Left ventricle myocardium superior (tissue), 1 donor: ENCODE measurements at places on chromosomes 6 and 20. TPM values are rescaled to one million over a fixed set of nuclear protein-coding genes. Genes with fewer than 3 reads are reported as not detected.

DNA sequence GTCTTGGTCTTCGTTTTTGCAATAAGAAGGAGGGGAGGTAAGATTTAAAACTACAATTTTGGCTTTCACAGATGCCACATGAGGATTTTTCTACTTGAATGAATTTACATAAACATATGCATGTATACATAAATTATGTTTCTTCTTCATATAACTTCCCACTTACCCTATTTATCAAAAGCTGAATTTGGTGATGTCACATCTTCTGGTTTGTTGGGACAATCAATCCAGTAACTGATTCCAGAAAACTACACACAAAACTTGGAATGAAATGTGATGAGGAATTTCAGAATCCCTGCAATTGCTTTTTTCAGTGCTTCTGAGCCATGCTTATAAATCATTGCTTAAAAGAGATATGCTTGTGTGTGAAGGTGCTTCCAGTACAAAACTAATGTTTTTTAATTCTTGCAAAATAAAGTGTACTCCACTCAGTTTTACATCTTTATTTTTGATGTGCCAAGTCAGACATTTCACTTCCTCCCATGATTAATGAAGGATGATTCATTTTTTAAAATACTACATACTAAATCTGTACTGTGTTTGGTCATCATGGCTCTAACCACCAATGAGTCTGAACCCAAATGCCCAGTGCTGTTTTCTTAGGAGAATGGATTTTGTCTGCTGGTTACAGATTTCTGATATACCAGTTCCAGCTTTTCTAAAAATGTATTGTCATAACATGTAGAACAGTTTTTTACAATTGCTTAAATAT is 32.1 kb upstream of the RIN2 start:
- DNase-seq, result no peak

- DNase-seq, result no peak
These were observed 4.1 kb upstream of the CEP250 start for GRCh38 chr20:35451295-35451694.

DNA sequence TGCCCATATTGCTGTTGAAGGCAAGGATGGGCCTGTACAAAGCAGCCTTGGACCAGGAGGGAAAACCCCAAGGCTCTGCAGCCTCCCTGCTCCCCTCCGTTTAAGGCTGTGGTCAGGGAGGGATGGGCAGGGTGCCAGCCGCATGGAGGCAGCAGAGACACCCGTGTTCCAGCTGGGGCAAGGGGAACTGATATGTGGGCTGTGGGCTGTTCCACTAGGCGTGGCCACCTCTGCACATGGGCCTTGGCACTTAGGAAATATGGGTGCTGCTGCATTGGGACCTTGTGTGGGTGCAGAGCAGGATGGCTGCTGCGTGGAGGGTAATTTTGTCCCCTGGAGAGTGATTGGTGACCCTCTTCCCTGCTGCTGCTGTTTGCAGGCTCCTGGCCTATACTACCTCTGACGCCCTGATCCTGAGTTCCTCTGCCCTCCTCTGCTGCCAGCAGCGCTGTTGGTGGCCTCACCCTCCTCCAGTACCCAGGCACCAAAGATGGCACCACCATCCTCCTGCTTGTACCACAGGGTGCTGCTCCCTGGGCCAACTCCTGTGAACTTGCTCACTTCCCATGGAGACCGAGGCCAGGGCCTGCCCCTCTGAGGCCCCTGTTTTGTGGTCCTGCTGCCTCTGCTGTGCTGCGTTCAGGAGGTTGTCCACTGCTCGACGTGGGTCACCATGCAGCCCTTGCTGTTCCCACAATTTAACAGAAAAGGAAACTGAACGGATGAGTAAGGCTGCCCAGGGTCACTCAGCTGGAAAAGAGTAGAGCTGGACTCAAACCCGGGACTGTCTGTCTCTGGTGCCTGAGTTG is 35.3 kb downstream of the PANK2 start:
- DNase-seq, result peak; percentile 79

DNA sequence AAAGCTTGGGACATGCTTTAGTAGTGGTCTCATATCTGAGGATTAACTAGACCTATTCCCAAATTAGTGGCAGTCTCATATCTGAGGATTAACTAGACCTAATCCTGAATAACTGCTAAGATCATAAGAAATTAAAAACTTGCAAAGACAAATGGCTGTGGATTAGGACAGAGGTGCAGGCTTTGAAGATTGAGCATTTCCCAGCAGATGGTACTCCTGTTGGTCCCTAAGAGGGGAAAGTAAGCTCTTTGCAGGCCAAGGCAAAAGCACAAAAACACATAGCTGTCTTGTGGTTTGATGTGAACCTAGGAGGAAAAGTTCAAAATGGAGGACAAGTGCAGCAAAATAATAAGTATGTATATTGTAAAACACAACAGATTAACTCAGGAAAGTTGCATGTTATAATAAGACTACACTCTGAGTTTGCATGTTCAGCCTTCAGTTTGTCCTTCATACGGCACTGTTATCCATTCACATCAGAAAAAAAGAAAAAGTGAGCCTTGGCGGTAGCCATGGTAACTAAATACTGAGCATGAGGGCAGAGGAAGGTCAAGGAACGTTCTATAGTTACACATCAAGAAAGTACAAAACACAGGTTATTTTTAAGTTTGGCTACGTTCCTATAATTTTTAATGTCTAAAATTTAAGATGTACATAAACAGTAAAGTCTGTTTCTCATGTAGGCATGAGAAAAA is 62.8 kb downstream of the FILIP1 start:
- DNase-seq, result no peak

The LY6G6C gene
- not detected for total RNA-seq

The CCN6 gene
- total RNA-seq, result not detected

The OR2H1 gene
- not detected for total RNA-seq

The PDE7B gene
- 24.5 TPM for total RNA-seq
